ENCODE measurements at places on chromosomes 5 and 9.

GRCh38 chr5:168580227-168580508 is 1.0 kb upstream of the PANK3 start:
- H3K36me3 ChIP-seq = peaks cover 2% of the 10 kb centered on the region
- peaks cover 6% of the 10 kb centered on the region for H3K27me3 ChIP-seq
- H3K27ac ChIP-seq = peak overlapping the region; percentile 56
- H3K4me3 ChIP-seq = peak overlapping the region; percentile 78
- peaks cover 18% of the 10 kb centered on the region for H3K4me1 ChIP-seq

DNA sequence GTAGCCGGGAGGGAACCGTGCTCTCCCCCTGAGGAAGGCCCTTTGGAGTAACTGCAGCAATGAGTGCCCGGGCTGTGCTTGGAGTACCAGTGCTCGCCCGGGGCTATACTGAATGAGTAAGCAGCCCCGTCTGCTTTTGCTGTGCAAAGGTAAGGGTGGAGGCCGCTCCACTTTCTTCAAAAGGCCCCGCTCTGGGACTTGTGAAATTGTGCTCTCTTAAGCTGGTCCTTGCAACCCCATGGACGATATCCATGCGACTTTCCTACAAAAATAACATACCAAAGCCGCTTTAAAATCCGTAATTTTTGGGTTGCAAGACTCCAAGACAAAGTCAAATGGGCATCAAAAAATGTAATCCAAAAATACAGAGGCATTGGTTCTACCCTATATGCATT is 578 bp upstream of the TNFAIP8 start:
- H3K36me3 ChIP-seq = no peaks in the 10 kb centered on the region
- H3K27me3 ChIP-seq = no peaks in the 10 kb centered on the region
- no peak overlapping the region for H3K27ac ChIP-seq
- peak overlapping the region; percentile 83 for H3K4me3 ChIP-seq

- H3K36me3 ChIP-seq = peaks cover 71% of the 10 kb centered on the region
- DNase-seq = peak; percentile 87
- no peaks in the 10 kb centered on the region for H3K27me3 ChIP-seq
Observed at GRCh38 chr9:130857864-130858738, 23.0 kb downstream of the ABL1 start.

GRCh38 chr9:5671711-5672353 is 42.9 kb downstream of the RIC1 start:
- H3K27me3 ChIP-seq = no peaks in the 10 kb centered on the region
- DNase-seq = no peak
- H3K4me1 ChIP-seq = no peaks in the 10 kb centered on the region
- no peak overlapping the region for H3K4me3 ChIP-seq

All from osteoblast (primary cell).